ENCODE measurements at places on chromosomes 12 and 14.

GRCh38 chr14:100850841-100851585, 25.1 kb downstream of the MEG3 start:
- peak; percentile 86 for ATAC-seq

DNA sequence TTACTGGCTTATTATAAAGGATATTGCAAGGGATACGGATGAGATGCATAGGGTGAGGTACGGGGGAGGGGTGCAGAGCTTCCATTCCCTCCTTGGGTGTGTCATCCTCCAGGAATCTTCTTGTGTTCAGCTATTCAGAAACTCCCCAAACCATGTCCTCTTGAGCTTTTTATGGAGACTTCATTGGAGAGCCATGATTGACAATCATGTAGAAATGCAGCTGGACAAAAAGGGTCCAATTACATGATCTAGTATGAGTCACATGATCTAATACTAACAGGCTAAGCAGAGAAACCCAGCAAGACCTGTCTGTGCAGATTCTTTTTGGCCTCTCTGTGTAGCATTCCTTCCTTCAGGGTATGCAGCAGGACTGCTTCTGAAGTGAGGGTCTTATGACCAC, 23.9 kb upstream of the FLVCR2 start:
- ATAC-seq: no peak

GRCh38 chr12:68806488-68807237, 1.3 kb upstream of the MDM2 start:
- ATAC-seq: no peak

DNA sequence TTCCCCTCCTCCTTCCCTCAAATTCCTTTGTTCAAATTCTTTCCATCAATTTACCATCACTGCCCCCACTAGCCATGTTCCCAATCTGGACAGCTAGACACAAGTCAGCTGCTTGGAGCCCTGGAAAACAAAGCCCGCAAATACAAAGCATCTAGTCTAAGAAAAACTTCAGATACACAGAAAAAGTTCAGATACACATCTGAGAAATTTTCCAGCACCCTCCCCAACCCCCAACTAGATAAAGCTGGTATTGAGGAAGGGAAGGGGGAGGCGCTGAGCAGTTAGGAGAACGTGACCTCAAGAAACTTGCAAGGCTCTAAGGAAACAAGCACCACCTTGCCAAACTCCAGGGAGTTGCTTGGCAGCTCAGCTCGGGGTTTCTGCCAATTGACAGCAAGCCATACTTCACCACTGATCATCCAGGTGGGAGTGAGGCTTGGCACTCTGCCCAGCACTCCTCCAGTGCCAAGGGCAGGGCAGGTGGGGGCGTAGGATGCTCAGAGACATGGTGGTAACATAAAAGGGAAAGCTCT, 5.1 kb upstream of the CNIH1 start:
- no peak for ATAC-seq

GRCh38 chr12:107998863-107999262, 130.2 kb upstream of the WSCD2 start:
- no peak for ATAC-seq

- no peak for ATAC-seq
These were observed 406.4 kb downstream of the SNAPC1 start for GRCh38 chr14:62168564-62169155.

DNA sequence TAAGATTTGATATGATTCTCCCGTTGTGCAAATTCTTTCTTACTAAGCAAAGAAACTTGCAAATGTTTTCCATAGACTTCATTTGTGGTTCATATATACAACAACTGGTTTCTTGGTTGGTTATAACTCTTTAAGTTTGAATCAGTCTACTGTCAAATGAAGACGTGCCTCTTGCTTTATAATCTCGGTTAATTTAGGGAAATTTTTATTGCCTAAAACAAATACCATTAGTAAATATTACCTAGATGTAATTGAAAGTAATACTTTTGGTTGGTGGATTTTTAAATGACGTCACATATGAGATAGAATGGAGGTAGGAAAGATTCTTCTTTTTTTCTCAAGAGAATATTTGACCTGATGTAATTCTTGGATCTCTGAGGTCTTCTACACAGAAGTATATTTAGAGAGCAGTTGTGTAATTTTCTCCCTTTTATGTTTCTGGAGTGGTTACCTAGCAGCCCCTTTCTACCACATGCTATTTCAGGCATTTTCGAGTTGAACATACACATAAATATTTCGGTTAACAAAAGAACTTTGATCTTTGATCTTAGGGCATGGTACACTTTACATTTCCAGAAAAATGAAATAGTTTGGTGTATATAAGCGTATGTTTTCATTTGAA, 1.7 kb downstream of the ATF7IP start:
- ATAC-seq: peak; percentile 10

GRCh38 chr14:96098309-96098998, 59.3 kb downstream of the C14orf132 start:
- no peak for ATAC-seq

DNA sequence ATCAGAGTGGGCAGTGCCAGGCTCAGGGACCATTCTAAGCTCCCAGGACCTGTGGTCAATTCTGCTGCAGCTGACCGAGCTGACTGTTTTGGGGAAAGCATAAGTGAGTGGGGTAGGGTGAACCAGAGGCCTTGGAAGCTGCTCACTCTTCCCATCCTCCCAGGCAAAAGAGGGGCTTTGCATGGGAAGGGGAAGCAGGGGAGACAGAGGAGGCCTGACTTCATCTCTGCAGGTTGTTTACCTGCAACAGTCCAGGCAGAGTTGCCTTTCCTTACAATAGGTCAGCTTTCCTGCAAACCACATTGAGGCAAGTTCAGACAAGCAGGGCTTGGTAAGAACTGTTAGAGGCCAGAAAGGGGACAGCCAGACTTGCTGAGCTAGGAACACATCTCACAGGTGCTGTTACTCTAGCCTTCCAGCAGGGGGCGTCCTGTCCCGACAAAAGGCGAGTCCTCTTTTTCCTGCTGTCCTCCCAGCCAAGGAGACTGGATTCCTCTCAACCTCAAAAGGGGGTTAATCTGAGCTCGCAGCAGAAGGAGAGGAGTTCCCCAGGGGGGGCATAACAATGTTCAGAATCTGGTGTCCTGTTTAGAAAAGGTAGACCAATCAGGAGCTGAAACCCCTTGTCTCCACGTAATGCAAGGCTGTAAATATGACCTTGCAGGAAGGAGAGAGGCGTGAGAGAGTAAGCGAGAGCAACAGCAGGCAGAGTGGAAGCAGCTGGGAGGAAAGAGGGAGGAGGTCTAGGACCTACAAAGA, 4.3 kb upstream of the DHRS2 start:
- peak; percentile 58 for ATAC-seq

All from activated CD4-positive, CD25-positive, alpha-beta regulatory T cell treated with anti-CD3 and anti-CD28 coated beads, Interleukin-2, amount 50 U/mL, for 24 hours (primary cell).